Urothelium cell line (cell line): ENCODE measurements at places on chromosomes 11 and 22.

DNA sequence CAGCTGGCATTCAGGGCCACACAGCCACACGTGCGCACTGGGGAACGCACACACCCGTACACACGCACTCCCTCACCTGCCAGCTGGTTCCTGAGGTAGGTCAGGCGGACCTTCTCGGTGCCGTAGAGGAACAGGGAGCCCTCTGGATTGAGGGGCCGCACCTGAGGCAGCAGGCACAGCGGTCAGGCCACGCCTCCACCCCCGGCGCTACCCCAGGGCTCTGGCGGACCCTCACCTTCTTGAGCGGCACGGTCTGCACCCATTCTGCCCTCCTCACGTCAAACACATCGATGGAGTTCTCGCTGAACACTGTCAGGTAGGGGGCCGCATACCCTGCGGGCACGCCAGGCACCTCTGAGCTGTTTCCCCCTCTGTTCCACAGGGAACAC is 17.0 kb downstream of the CDC42BPG start:
- DNase-seq = no peak

- peak; percentile 97 for DNase-seq
Observed at GRCh38 chr22:30649430-30650007, 13.9 kb downstream of the SLC35E4 start.

GRCh38 chr11:11346303-11346702 is 6.7 kb downstream of the CSNK2A3 start:
- no peak for DNase-seq

- DNase-seq = no peak
Observed at GRCh38 chr11:16612566-16613261, 125.7 kb upstream of the C11orf58 start.

DNA sequence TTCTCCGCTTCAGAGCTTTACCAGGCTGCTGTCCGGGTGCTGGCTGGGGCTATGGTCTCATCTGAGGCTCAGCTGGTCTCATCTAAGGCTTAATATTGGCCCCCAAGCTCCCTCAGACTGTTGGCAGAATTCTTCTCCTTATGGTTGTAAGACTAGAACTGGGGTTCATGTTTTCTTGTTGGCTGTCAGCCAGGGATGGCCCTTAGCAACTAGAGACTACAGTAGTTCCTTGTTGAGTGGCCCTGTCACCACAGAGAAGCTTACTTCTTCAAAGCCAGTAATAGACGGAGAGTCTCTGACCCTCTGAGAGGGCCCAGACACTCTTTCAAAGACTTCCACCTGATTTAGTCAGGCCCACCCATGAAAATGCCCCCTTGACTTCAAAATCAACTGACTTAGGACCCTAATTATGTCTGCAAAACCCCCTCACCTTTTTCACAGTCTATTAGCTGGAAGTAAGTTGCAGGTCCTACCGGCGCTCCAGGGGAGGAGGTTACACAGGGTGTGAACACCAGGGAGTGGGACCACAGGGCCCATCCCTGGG is 24.2 kb upstream of the TREH start:
- DNase-seq = no peak

- no peak for DNase-seq
Observed at GRCh38 chr11:129391360-129391759, 15.7 kb downstream of the BARX2 start.

DNA sequence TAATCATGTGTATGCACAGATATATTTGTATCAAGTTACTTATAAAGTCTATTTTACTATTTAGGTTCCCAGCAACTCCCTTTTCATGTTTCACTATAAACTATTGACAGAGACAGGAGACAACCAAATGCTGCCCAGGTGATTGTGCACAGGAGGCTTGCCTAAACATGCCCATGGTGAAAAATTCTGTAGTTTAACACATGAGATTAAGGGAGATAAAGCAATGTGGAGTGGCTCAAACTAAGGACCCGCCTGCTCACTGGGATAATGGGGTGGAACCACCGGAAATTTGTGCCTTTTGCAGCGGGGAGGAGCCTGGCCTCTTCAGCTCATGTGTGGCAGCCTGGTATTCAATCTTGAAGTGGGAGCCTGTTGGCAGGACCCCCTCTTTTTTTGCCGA is 459.5 kb upstream of the CNTN5 start:
- DNase-seq = no peak

GRCh38 chr11:122847466-122847865 is 9.2 kb downstream of the CRTAM start:
- no peak for DNase-seq

GRCh38 chr22:49091451-49091850 is 736.2 kb downstream of the BRD1 start:
- no peak for DNase-seq

DNA sequence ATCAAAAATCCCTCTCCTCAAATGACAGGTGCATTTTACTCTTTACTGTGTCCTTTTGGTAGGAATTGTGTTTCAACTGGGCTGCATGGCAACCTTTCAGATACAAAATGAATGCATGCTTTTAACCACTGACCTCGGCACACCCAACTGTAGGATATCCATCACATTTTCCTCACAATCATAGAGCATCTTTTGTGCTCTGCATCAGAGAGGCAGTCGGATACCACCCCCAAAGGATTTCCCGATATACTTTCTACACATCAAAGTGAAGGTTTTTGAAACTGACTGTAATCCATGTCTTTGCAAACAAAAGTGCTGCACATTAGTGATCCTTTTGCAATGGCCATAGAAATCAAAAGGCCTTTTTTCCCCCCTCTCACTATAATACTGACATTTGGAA is 9.1 kb downstream of the ME3 start:
- DNase-seq = no peak

- no peak for DNase-seq
Observed at GRCh38 chr11:134751031-134751585, 339.1 kb upstream of the B3GAT1 start.

GRCh38 chr22:24161909-24162308 is 19.4 kb upstream of the SUSD2 start:
- no peak for DNase-seq

DNA sequence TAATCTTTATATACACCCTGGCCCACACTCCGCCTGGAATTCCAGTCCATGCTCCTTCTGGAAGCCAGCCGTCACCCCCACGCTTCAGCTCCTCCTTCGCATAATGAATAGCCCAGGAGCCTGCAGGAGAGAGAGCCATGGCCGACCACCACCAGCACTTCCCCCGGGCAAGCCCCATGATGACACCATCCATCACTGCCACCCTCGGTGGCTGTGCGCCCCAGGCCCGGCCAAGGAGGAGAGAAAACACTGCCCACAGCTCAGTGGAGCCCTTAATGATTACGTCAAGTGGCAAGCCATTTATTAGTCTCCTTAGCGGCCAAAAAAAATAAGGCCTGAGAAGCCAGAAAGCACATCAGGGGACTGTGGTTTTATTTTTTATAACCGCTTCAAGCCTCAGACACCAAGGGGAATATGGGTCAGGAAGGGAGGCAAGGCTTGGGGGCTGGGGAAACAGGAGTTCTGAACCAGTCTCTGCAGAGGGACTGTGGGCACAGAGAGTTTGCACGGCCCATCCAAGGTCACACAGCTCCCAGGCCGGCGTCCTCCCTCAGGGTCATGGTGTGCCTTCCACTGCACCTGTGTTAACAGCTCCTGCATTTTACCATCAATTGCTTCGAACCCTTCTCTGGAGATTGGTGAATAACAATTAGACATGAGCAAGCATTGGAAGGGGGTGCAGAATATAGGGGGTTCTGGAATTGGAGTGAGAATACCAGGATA is 134.3 kb downstream of the MN1 start:
- no peak for DNase-seq

- DNase-seq = no peak
Observed at GRCh38 chr11:46445920-46446771, 54.6 kb upstream of the CHRM4 start.

DNA sequence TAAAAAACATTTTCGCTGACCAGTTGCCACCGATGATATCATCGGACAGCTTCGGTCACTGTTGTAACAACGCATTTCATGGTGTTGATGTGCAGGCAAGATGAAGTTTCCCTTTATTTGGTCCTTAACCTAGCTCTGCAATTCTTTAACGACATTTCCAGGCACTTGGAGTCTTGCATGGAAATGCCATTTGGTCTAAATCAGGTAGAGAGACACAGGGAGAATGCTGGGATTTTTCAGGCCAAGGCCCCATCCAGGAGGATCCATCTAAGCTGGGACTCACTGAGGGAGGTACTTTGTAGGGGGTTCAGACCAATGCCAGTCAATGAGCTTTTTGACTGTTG is 121.5 kb upstream of the RCN1 start:
- no peak for DNase-seq

DNA sequence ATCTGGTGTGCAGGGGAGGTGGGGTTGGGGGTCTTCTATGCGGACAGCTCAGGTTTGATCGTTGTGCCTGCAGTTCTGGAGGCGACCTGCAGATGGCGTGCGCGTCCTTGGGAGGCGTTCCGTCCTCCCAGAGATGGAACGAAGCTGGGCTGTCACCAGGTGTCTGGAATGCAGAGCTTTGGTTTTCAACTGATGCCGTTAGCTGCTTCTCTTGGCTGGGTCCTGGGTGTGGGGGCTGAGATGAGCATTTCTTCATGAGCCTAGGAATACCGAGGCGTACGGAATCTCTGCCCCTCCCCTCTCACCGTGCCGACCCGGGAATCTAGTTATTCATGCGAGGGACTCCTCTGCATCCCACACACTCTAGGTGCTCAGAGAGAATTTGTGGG is 98.6 kb downstream of the CEP164 start:
- peak; percentile 74 for DNase-seq

DNA sequence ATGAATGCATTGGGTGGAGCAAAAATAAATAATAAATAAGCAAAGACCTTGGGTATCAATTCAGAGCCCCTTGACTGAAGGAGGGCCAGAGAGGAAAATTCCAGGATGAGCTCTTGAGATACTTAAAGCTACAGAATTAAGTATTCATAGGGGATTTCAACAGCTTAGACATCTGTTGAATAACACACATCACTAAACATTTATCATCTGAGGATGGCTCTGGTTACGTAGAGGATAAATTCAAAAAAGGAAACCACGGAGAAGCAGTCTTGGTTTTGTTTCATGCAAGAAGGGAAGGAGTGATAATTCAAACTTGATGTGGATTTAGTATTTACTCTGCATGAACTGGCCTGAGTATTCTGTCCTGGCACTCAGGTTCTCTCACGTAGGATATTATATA is 29.8 kb downstream of the ARHGAP42 start:
- no peak for DNase-seq

DNA sequence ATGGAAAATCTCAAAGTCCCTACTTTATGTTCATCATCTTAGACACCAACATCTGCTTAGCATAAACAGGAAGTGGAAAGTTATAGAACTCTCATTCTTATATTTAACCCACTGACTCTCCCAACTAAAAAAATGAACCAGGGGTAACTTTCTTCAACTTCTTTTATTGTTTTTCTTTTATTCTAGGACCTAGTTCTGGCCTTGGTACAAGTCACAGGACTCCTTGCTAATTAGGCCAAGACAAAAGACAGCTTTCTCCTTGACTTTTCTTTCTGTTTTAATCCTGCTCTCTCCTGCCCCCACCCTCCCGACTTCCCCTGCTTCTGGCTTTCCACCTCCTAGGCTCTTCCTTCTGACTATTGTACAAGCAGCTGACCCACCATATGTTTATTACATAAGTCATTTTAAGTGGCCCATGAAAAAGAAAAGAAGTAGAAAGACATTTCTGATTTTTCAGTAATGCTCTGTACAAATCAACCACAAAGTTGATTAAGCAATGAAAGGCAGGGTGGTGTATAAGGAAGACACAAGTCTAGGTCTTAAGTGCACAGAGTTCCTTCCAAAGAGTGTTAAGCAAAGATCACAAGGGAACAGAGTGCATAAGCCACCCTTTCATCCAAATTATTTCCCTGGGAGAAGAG is 18.3 kb downstream of the JAML start:
- DNase-seq = no peak

GRCh38 chr11:31096191-31096805 is 273.2 kb downstream of the DCDC1 start:
- no peak for DNase-seq

- no peak for DNase-seq
Observed at GRCh38 chr22:35697142-35697541, 20.5 kb upstream of the APOL5 start.

- DNase-seq = no peak
Observed at GRCh38 chr11:93887111-93887510, 36.7 kb upstream of the VSTM5 start.

DNA sequence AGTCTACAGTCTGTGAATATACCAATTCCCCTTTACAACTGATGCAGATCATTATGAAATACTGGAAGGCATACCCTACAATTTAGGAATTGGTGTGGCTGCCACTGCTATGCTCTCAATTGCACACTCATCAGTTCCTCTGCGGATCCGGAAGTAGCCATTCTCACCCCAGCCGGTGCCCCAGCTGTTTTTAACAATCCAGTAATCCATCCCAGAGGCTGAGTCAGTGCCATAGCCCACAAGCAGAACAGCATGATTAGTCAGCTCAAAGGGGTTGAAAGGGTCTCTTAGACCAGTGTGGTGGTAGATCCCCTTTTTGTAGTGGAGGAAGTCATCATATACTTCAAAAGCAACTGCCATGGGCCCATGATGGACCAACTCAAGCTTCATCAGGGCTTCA is 43.6 kb downstream of the CTSC start:
- DNase-seq = no peak
